Sigmoid colon (tissue), 7 donors: ENCODE measurements at places on chromosomes 1 and 21. TPM values are rescaled to one million over a fixed set of nuclear protein-coding genes. Genes with fewer than 3 reads are reported as not detected.

TRABD2B gene
- total RNA-seq = 0.95 TPM

S100A16 gene
- total RNA-seq = 37.8 TPM

- DNase-seq = no peak
These were observed 213.8 kb downstream of the GRIK1 start for GRCh38 chr21:29726044-29726443.

OR2G3 gene
- not detected for total RNA-seq
